Activated CD4-positive, alpha-beta T cell treated with anti-CD3 and anti-CD28 coated beads, Interleukin-2, Interleukin-4, amounts not matched to agents 100 ng/mL and 50 ng/mL, durations not matched to agents 16 hours and 8 hours (primary cell): ENCODE measurements at places on chromosomes 7 and 10.

- no peak for DNase-seq
These were observed 36.4 kb downstream of the GDI2 start for GRCh38 chr10:5776881-5777197.

DNA sequence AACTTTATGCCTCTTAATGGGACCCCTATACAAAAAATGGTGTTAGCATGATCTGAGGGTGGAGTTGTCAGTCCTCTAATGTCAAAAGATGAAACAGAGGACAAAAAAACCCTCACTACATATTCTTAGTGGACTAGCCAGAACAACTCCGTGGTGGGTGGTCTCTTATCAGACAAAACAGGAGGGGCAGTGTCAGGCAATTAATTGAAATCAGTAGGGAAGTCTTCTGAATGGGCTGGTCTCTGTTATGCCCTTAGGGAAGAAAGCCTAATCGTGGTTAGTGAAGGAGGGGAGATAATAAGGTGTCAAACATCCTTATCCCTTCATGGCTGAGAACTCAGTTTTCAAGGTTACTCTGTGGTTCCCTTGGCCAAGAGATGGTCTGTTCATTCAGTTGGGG lies 909.4 kb downstream of the GRID1 start:
- no peak for DNase-seq

DNA sequence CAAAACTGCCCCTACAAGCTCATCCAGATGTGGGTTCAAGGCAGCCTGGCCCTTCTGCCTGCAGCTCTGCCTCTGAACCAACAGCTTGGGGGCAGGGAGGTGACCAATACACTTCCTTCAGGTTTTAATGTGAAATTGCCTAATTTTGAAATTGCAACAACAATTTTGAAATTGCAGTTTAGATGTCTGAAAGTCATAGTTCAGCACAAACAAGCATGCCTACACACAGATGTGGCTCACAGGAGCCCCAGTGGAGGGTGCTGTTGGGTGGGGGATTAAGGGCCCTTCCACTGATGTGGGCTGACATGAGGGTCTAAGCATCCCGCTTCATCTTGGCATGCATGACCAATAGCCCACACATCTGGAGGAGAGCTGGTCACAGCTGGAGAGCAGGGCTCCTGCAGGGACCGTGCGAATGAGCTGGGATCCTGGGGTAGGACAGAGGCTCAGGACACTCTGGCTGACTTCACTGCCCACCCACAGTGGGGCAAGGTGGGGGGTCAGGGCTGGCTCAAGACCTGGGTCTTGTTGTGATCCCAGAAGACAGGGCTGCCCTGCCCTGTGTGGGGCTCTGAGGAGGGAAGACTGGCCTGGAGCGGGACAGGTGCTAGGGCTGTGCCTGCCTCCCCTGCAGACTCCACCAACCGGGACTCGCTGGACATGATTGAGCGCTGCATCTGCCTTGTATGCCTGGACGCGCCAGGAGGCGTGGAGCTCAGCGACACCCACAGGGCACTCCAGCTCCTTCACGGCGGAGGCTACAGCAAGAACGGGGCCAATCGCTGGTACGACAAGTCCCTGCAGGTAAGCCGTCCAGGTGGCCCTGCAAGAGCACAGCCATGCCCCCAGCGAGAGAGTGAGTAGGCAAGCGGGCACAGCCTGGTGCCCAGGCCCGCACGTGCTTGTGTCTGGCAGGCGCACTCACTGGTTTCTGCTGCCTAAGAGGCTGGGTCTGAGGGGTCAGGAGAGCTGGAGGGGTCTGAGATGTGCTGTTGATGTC lies 32.3 kb downstream of the CHAT start:
- DNase-seq: no peak

DNA sequence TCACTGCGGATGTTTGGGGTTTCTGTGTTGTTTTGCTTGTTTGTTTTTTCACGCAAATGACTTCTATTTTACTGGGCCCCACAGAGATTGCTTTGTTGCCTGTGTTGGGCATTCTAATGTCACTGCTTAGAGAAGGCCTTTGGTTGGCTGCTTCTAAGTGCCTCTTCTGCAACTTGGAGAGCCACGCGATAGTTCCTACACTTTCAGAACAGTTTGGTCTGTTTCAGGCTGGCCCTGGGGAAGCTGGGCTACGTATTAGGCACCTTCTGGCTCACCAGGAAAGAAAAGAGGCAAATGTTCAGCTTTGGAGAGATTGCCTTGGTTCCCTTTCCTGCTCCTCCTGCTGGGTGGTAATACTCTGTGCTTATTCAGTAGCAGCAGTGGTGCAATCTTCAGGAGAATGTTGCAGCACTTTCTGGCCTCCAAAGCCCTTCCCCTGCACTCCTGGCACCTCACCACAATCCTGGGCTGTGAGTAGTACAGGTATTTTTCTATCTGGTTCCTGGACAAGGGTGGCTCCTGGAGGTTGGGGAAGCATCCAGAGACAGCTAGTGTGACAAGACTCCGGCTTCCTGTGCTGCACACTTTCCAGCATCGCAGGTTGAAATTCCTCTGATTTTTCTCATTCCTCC lies 1.2 kb downstream of the ANTXRL start:
- no peak for DNase-seq

- no peak for DNase-seq
These were observed 347.7 kb downstream of the POM121L12 start for GRCh38 chr7:53383131-53383530.

DNA sequence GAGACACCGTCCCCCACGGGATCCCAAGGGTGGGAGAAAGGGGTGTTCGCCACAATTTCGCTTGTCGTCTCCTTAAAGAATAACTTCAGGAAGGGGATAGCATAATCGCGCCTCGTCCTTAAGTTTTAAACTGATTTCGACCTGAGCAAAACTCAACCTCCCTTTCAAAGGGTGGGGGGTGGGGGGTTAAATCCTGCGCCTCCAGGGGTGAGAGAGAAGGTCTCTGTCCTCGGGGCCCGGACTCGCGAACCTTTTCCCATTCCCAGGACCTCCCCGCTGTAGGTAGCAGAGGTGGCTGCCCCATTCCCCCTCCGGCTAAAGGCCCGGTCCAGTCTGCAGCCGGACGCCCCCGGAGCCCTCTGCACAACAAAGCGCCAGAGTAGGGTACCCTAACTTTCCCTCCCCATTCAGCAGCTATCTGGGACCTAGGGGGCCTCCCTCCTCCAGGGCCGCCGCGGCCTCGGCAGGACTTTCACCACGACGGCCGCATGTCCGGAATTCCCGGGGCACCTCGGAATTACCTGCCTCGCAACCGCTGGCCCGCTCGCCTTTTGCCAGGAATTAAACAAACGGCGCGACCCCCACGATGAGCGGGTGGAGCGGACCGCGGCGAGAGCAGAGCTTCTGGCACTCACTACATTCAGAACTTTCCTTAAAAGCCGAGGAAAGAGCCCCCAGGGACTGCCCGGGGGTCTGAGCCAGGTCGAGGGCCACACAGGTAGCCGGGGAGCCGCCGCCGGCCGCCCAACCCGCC lies 1.7 kb downstream of the CDK6 start:
- DNase-seq: no peak

- DNase-seq: no peak
These were observed 80.7 kb downstream of the THSD7A start for GRCh38 chr7:11751315-11751714.

DNA sequence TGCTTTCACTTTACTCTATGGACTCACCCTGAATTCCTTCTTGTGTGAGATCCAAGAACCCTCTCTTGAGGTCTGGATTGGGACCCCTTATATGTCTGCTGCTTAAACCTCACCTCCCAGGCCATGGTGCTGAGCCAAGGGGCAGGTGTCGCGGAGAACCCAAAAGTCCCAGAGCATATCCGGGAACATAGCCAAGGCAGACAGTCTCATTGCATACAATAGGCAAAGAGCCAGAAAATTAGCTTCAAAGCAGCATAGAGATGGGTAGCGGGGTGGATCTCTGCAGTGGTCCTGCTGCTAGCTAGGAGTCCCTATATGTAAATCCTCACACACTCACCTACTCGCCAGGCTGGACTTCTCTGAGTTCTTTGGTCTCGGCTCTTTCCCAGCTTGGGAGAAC lies 5.5 kb downstream of the CCL24 start:
- no peak for DNase-seq

DNA sequence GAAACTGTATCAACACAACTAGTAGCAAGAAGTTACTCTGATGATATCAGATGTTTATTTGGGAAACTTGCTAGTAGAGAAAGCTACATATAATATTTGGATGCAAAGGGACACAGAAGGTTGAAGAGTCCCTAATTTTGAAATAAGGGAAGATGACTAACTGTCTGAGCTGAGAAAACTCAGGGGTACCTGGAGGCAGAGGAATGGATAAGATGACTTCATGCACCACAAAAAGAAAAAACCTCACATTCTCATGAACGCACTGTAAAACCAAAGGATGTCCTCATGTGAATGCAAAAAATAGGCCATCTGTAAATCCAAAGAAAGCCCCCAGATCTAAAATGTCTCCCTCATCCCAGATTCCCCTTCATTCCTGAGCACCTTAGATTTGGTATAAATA lies 29.3 kb downstream of the PRSS2 start:
- DNase-seq: peak; percentile 53

DNA sequence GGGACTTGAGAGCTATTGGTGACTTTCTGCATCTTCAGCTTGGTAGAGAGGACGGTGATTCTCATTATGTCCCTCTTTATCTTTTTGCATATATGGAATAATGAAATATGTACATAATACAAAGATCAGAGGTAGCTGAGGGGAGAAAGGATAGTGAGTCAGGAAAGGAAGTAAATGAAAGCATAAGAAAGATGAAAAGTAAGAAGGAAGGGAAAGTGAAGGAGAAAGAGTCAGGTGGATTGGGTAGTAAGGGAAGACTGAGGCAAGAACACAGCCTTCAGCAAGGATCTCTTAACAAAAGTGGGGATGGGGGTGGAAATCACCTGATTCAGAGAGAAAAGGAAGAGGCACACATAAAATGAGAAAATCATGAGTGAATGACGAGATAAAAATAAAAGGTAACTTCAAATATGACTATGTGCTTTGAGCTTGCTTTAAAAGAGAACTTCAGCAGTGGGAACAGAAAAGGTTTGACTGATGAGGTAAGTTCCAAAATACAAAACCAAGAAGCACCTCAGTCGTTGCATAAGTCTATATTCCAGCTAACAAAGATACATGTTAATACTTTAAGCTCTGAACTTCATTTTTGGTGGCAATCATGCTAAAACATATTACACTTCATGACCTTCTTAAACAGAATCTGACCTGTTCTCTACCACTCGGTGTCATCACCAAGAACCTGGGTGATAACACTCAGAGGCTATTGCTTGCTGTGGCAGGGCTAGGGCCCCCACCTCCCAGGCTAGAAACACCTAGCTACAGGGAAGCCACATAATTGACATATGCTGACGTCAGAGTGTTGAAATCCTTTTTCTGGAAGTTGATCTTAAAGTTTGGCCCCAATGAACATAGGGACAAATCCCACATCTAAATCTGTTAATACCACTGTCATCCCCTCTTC lies 32.9 kb downstream of the NRCAM start:
- DNase-seq: no peak

DNA sequence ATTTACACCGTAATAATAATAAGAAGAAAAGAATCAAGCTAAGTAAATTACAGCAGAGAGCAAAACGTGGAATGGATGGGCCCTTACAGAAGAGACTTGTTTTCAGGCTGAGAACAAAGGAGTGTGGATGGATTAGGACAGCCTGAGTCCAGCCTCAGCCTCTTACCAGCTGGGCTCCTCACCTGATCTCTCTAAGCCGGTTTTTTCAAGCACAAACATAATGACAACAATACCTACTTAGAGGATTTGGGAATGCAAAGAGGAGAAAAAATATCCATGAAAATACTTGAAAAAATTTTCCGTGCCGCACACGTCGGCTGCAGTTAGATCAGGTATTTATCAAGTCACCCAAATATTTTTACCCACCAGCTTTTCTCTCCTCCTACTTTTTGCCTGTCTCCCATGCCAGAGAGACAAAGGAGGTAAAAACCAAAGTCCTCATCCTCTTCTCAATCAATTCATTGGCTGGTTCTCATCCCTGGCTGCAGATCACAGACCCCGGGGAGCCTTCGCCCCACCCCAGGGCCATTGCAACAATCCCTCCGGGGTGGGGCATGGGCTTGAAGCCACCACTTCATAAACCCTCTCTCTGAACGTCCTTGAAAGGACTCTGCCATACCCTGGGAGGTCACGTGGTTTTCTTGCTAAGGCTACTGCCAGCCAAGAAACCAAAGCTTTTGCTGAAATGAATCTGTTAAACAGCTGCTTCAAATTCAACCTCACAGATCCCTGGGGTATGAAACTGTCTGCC lies 29.7 kb upstream of the GTF2I start:
- no peak for DNase-seq

DNA sequence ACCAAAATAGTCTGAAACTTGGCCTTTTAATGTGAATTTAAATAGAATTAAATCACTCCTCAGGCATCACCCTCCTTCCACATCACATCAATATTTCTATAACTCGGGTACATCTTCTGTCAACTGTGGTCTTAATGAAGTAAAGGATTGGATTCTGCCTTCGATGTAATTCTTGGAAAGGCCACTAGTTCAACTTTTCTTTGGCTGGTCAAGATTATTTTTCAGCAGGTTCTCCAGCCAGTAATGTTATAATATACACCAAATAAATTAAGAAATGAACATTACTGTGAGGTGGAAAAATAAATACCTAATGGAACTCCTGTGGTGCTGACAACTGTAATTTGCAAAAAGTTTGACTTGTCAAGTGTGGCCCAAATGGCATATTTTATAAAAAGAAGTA lies 9.7 kb upstream of the SLC16A9 start:
- no peak for DNase-seq

DNA sequence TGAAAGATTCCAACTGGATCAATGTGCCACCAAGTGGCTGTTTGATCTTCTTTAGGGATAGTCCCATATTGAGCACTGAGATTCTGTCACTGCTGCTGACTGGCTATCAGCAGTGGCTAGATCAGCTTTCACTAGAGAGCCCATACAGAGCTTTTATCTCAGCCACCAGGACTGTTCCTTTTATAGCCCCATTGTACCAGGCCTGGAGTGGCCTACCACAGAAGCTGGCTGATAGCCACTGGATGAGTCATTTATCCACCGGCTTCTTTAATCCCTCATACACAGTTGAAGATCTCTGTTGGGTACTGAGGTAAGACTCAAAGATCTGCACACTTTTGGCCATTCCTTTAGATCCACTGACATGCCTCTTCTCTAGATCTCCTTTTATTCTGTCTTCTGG lies 1101.1 kb downstream of the SORCS3 start:
- DNase-seq: no peak

GRCh38 chr10:80530816-80531215 lies 6.9 kb upstream of the SH2D4B start:
- no peak for DNase-seq
